ENCODE measurements at places on chromosomes 3 and 15.

- H3K36me3 ChIP-seq: no peaks in the 10 kb centered on the region
- H3K27ac ChIP-seq: peak overlapping the region; percentile 18
- no peak overlapping the region for H3K4me3 ChIP-seq
Observed at GRCh38 chr3:45135959-45136358, 10.2 kb downstream of the CDCP1 start.

DNA sequence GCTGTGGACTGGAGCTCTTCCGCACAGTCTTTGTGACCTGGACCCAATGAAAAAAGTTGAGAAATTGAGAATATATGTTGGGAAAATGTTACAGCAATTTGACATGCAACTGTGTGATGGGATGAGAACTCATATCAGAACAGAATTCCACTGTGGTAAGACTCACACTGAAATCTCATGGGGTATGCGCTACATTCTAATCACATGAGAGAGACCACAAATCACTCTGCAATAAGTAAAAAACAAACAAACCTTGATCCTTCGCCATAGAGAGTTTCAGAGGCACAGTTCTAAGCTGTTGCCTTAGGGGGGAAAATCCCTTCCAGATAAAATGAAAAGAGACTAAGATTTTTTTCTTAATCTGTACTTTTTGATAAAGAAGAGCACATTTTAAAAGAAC lies 37.3 kb downstream of the LMCD1 start:
- H3K27me3 ChIP-seq: no peaks in the 10 kb centered on the region
- no peak overlapping the region for H3K4me3 ChIP-seq
- no peaks in the 10 kb centered on the region for H3K36me3 ChIP-seq
- no peak overlapping the region for H3K27ac ChIP-seq

GRCh38 chr3:21256932-21257331 lies 494.1 kb downstream of the ZNF385D start:
- no peak for DNase-seq
- no peaks in the 10 kb centered on the region for H3K27me3 ChIP-seq
- no peaks in the 10 kb centered on the region for H3K36me3 ChIP-seq
- no peaks in the 10 kb centered on the region for H3K4me1 ChIP-seq
- H3K27ac ChIP-seq: no peak overlapping the region
- H3K4me3 ChIP-seq: no peak overlapping the region

DNA sequence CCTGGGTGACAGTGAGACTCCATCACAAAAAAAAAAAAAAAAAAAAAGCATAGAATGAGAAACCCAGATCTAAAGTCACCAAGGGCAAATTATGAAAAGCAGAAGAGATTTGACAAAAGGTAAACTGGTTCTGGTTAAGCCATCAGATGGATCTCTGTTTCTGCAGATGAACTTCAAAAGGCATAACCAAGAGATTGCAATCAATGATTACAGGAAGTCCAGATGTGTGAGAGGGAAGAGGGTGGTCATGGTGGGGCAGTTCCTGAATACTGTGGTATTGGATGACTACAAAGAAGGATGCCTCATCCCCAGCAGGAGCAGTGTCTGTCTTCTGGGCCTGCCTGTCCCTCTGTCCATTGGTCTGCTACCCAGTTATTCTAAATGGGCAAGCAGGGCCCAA lies 3.8 kb downstream of the P4HTM start:
- H3K27me3 ChIP-seq: no peaks in the 10 kb centered on the region
- H3K36me3 ChIP-seq: peaks cover 11% of the 10 kb centered on the region
- no peak for DNase-seq

DNA sequence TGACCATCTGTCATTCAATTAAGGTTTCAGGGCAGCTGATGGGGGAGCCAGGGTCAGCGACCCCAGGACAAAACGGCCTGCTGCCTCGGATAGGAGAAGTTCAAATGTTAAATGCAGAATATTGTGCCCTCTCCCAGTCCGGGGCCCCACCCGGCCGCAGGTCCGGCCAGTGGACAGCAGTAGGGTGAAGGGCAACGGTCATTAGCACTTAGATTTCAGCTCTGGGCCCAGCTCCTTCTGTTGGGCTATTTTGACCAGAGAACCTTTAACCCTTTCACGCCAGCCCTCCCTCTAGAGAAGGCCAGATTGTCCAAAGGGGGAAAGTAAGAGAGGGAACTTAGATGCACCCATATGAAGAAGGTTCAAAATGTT lies 16.1 kb upstream of the ONECUT1 start:
- no peak overlapping the region for H3K4me3 ChIP-seq
- H3K36me3 ChIP-seq: no peaks in the 10 kb centered on the region
- peaks cover 18% of the 10 kb centered on the region for H3K4me1 ChIP-seq

DNA sequence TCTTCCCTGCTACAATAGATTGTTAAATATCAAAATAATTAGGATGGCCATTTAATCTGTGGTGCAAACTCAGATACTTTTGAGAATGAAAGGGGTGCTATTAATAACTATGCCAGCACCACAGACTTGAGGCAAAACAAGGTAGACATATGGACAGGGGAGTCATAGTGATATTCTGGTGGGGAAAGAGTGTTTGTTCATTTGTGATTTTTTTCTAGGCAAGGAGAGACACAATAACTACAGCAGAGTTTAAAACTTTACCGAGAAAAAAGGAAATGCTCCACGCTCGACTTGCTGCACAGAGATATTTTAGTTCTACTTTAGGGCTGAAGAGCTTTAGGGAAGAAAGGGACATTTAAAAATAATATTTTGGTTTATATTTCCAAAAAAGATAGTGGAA lies 611.2 kb upstream of the GRM7 start:
- no peaks in the 10 kb centered on the region for H3K36me3 ChIP-seq
- H3K4me1 ChIP-seq: no peaks in the 10 kb centered on the region
- no peaks in the 10 kb centered on the region for H3K27me3 ChIP-seq
- H3K4me3 ChIP-seq: no peak overlapping the region

Data from adrenal gland (tissue), 19 donors.